ENCODE measurements at places on chromosomes 11 and 22.

- no peak for DNase-seq
Observed at GRCh38 chr11:74680703-74681531, 50.3 kb downstream of the CHRDL2 start.

- no peak for DNase-seq
Observed at GRCh38 chr22:25362215-25362882, 142.9 kb downstream of the CRYBB2 start.

DNA sequence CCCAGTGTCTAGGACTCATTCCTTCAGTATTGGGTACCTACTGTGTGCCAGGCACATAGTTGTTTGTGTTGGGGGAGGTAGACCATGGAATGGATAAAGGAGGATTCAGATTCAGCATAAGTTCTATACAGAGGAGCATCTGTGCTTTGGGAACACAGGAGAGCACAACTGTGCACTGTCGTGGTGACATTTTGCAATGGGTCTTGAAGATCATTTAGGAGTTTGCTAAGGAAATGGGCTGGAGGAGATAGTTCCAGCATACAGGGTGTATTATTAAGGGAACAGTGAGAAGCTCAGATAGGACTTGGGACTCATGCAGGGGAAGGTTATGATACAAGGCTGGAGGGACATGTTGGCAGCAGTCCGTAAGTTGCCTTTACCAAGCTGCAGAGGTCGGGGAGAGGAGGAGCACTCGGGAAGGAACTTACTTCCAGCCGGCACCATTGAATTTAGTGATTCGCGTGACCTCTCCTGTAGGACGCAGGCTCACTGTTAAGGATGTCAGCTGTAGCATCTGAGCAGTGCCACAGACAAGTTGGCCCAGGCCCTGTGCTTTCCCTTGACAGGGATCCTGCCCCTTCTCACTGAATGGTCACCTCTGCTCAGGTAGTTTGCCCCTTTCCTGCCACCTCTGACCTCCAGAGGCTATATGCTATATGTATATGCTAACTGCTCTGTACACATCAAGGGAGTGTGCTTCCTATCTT lies 25.6 kb downstream of the TREH start:
- DNase-seq: no peak

DNA sequence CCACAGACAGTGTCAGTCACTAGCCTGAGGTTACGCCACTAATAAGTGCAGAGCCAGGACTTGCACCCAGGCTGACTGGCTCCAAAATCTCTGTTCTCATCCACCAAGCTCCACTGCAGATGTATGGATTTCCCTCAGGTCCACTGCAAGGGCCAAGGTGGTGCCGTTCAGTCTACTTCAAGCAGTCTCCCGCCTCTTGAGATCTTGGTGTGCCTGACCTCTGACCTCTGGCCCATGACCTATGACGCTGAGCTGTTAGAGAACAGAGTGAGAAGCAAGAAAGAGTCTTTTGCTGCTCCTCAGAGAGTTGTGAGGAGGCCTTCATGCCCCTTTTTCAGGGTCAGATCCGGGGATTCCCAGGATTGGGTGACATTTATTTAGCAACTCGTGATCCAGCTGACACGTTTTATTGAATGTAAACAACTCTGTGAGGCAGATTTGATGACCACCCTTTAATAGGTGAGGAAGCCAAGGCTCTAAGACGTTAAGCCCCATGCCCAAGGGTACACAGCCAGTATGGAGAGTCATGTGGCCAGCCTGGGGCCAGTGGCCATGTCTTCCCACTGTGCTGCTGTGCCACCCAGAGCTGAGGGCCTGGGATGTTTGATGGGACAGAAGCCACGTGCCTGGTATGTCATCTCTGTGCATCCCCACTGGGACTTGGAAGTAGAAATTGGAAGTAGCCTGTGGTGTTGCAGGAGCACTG lies 25.2 kb downstream of the DCPS start:
- no peak for DNase-seq

GRCh38 chr11:124569697-124570096 lies at the start of gene OR8A1:
Gene OR8A1, plus strand, starts transcription at chr11:124569997. Its CDS starts 123 bp downstream, at chr11:124570120.
- no peak for DNase-seq

GRCh38 chr11:121494355-121495099 lies 41.8 kb upstream of the SORL1-AS1 start:
- DNase-seq: no peak

- DNase-seq: no peak
Observed at GRCh38 chr11:1437500-1437899, 47.8 kb downstream of the BRSK2 start.

DNA sequence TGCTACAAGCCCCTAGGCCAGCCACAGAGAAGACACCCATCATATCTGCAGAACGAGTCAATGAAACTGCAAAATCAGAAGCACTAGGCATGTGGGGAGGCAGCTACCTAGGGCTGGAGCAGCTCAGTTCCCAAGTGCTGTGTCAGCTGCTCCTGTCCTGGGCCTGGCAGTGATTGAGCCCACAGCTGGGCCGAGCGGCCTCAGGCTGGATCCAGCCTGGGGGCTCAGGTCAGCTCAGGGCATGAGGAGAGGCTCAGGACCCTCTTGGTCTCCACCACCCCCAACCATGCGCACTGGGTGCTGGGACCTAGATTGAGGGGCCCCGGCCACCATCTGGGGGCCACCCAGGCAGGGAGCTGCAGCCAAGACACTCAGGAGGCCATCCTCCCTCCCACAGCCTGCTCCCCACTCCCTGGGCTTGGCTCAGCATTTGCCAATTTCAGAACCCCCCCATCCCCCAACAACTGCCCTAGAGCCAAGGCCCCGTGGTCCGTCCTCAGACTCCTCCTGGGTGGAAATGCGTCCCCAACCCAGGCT lies 2.4 kb upstream of the TNNT3 start:
- DNase-seq: no peak

GRCh38 chr11:120703358-120704152 lies 192.0 kb downstream of the GRIK4 start:
- DNase-seq: no peak

GRCh38 chr11:95592471-95592870 lies 197.1 kb downstream of the FAM76B start:
- DNase-seq: no peak

GRCh38 chr11:69896250-69896649 lies 77.0 kb upstream of the FGF3 start:
- no peak for DNase-seq

DNA sequence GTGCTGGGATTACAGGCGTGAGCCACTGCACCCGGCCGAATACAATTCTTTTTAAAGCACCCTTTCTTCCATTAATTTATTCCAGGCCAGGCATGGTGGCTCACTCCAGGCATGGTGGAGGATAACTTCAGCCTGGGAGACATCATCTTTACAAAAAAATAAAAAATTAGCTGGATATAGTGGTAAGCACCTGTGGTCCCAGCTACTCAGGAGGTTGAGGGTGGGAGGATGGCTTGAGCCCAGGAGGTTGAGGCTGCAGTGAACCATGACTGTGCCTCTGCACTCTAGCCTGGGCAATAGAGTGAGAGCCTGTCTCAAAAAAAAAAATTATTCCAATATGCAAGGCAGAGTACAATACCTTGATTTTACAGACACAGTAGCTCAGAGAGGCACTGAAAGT lies 11.4 kb downstream of the TAGLN start:
- no peak for DNase-seq

- peak; percentile 64 for DNase-seq
Observed at GRCh38 chr11:69949327-69949726, 128.8 kb upstream of the ANO1 start.

Measured in pulmonary artery endothelial cell (primary cell).